ENCODE measurements at places on chromosomes 6 and 20.
A peak's percentile ranks its signal among the peaks of the same experiment; 100 is the strongest.

- DNase-seq: no peak
Measured at GRCh38 chr6:12266571-12266970, 23.6 kb upstream of the EDN1 start.

DNA sequence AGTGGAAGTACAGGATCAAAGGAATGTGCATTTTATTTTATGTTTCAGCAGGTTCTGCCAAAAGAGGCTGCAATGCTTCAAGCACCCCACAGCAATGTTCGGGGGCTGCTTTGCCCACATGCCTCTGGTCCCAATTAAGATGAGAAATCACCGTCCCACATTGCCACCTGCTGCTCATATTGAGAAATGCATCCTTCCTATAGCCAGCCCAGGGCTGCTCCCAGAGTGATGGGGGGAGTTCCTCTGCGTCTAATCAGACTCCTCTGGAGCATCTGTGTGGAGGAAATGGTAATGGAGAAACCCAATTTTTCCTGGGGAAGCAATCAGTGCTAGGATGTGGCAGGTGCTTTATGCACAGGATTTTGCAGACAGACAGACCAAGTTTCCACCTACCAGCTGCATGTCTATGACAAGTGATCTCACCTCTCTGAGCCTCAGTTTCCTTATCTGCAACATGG is 33.7 kb downstream of the PTGIS start:
- DNase-seq: peak; percentile 70

GRCh38 chr6:159023893-159024292 is 20.9 kb downstream of the TAGAP start:
- DNase-seq: no peak

GRCh38 chr6:72850469-72850868 is 228.6 kb downstream of the KCNQ5 start:
- no peak for DNase-seq

DNA sequence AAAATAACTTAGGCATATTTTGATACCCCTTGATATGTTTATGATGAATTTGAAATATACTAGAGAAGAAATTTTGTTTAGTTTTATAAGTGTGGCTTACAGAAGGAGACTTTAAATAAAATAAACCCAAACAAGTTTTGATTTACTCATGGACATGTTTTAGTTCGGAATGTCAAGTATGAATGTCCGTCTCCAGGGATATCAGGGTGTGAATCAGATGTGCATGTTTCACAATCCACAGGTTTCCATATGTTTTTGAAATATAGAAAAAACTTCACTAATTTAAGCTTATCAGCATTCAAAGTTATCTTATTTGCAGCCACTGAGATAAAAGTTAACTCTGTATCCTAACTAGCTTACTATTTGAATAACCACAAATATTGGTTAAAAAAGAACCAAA is 51.5 kb downstream of the PLCB1 start:
- no peak for DNase-seq

- DNase-seq: no peak
Measured at GRCh38 chr6:37015532-37015931, 10.1 kb downstream of the FGD2 start.

All from activated T-cell treated with anti-CD3 and anti-CD28 coated beads, Interleukin-2, amount 50 U/mL, for 72 hours (primary cell).